ENCODE measurements at places on chromosomes 7 and 10. TPM values are rescaled to one million over a fixed set of nuclear protein-coding genes. Genes with fewer than 3 reads are reported as not detected.

- H3K4me1 ChIP-seq = no peaks in the 10 kb centered on the region
- no peak overlapping the region for H3K4me3 ChIP-seq
- H3K27ac ChIP-seq = no peak overlapping the region
- no peak for DNase-seq
Measured at GRCh38 chr10:75100764-75101291, 10.6 kb upstream of the SAMD8 start.

- no peaks in the 10 kb centered on the region for H3K4me1 ChIP-seq
- H3K4me3 ChIP-seq = no peak overlapping the region
- peaks cover 3% of the 10 kb centered on the region for H3K36me3 ChIP-seq
Measured at GRCh38 chr10:4622384-4622783, 203.6 kb upstream of the AKR1E2 start.

GRCh38 chr10:6399231-6399741 is 180.8 kb downstream of the PRKCQ start:
- peaks cover under 1% of the 10 kb centered on the region for H3K36me3 ChIP-seq
- H3K27me3 ChIP-seq = peaks cover 2% of the 10 kb centered on the region
- H3K4me3 ChIP-seq = no peak overlapping the region

- H3K4me1 ChIP-seq = no peaks in the 10 kb centered on the region
- no peak overlapping the region for H3K27ac ChIP-seq
- no peak overlapping the region for H3K4me3 ChIP-seq
- H3K36me3 ChIP-seq = no peaks in the 10 kb centered on the region
Measured at GRCh38 chr10:123860209-123860608, 31.4 kb downstream of the CPXM2 start.

DNA sequence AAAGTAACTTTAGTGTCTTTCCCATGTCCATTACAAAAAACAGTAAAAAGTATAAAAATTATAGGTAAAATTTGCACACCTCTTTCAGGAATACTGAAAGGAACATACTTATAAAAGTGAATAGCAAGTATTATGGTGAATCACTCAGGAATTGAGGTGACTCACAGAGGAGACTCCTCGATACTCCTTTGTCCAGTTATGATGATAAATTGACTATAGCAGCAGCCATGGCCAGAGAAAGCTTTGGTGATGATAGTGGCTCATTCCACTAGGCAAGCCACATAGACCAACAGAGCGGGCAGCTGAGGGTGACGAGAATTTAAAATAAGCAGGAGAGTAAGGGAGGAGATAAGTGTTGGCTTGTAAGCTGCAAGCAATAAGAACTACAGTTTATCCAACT is 1231.1 kb upstream of the CELF2 start:
- no peak for DNase-seq
- H3K27ac ChIP-seq = no peak overlapping the region
- H3K4me1 ChIP-seq = no peaks in the 10 kb centered on the region
- H3K27me3 ChIP-seq = peaks cover 24% of the 10 kb centered on the region

- DNase-seq = no peak
- no peaks in the 10 kb centered on the region for H3K36me3 ChIP-seq
- peaks cover 43% of the 10 kb centered on the region for H3K4me1 ChIP-seq
- H3K4me3 ChIP-seq = no peak overlapping the region
- H3K27ac ChIP-seq = no peak overlapping the region
Measured at GRCh38 chr10:79045566-79046175, 23.1 kb upstream of the ZMIZ1 start.

DNA sequence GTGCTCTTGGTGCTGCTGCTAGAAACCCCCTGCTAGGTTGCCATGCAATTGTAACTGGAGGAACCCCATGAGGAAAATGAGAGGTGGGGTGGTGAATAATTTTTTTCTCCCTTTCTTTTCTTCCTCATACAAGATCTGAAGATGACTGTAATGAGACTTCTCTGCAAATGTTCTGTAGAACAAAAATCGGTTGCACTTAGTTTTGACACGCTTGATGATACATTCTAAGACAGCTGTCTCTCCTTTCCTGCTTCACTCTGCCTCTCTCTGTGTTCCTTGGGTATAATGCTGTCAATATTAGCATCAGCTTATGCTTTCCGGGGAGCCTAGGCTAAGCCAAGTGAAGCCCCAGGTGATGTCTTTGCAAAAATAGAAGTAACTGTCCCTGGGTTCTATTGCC is 721.5 kb downstream of the POM121L12 start:
- no peaks in the 10 kb centered on the region for H3K4me1 ChIP-seq
- H3K36me3 ChIP-seq = no peaks in the 10 kb centered on the region
- no peak overlapping the region for H3K27ac ChIP-seq
- H3K27me3 ChIP-seq = no peaks in the 10 kb centered on the region
- H3K4me3 ChIP-seq = no peak overlapping the region

GRCh38 chr7:138015096-138015495 is 13.2 kb upstream of the CREB3L2 start:
- H3K4me3 ChIP-seq = no peak overlapping the region
- no peak overlapping the region for H3K27ac ChIP-seq
- H3K4me1 ChIP-seq = no peaks in the 10 kb centered on the region
- H3K36me3 ChIP-seq = no peaks in the 10 kb centered on the region

DNA sequence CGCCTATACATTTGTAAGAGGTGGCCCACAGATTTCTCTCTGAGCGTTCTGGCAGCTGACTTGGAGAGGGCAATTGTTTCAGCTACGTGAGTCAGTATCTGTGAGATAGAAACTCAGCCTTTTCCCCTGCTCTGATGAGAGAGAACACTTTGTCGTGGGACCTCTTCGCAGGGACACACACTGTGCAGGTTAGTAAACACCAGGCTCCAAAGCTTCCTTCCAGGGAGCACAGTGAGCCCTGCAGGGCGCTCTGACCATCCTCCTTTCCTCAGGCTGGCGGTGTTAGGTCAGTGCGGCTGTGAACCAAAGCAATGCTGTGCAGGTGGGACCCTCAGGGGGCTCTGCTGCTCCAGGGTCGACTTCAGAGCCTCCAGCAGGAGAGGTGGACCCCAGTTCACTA is 152.2 kb upstream of the TCF7L2 start:
- no peaks in the 10 kb centered on the region for H3K36me3 ChIP-seq
- H3K27ac ChIP-seq = no peak overlapping the region
- no peak for DNase-seq
- no peak overlapping the region for H3K4me3 ChIP-seq
- H3K4me1 ChIP-seq = no peaks in the 10 kb centered on the region
- no peaks in the 10 kb centered on the region for H3K27me3 ChIP-seq

DNA sequence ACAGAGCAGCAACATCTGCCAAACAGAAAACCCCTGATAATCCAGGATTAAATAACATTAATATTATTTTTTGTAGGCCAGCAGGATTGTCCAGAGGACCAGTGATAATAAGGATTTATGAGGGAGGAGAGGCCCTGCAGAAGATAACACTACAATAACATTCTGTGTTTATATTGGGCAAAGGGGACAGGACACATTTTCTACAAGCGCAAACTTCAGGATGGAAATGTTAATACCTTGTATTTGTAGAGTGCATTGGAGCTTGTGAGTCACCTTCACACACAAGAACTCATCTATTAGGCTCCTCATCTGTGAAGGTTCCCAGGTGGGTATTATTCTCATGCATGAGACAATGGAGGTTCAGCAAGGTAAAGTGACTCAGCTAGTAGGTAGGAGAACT is 51.0 kb downstream of the BAMBI start:
- H3K27ac ChIP-seq = no peak overlapping the region
- no peaks in the 10 kb centered on the region for H3K36me3 ChIP-seq
- peaks cover 5% of the 10 kb centered on the region for H3K4me1 ChIP-seq
- H3K27me3 ChIP-seq = peaks cover 8% of the 10 kb centered on the region
- no peak overlapping the region for H3K4me3 ChIP-seq

DNA sequence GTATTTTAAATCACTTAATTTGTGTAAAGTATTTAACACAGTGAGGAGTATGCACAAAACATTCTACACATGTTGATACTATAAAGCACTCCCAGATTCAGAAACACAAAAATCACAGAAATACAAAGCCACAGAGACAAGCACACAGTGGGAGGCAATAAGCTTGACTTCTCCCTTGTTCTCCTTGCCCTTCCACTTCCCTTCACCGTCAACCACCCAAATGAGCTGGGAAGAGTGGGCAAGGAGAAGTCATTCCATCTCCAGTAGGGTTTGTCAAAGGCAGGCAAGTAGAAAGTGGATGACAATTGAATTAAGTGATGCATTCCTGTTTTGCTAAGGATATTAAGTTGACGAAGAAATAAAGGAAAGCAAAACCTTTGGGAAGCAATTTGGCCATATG is 4.2 kb upstream of the TMEM139 start:
- peak overlapping the region; percentile 77 for H3K4me3 ChIP-seq
- no peaks in the 10 kb centered on the region for H3K27me3 ChIP-seq
- H3K36me3 ChIP-seq = no peaks in the 10 kb centered on the region
- peak overlapping the region; percentile 94 for H3K27ac ChIP-seq

DNA sequence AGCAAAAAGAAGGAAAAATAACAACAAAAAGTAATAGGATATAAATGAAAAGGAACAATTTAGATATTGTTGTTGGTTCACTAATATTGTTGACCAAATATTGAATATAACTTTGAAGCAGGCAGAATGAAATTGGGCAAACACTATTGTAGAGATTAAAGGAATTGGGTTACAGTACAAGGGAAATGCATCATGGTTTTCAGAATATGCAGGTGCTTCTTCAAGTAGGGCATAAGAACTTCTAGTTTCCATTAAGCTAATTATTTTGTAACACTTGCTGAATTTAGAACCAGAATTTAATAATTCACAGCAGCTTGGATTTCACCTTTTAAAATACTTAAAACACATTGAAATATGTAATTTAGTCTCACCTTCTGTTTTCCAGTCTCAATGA is 36.5 kb downstream of the RPA3 start:
- H3K36me3 ChIP-seq = peaks cover 7% of the 10 kb centered on the region
- no peaks in the 10 kb centered on the region for H3K27me3 ChIP-seq
- H3K4me3 ChIP-seq = no peak overlapping the region

ENKUR gene
- not detected for total RNA-seq

EPO gene
- total RNA-seq = not detected

PON1 gene
- total RNA-seq = not detected

C1QL3 gene
- 0.07 TPM for total RNA-seq

FAM25A gene
- total RNA-seq = not detected

RNLS gene
- 4.4 TPM for total RNA-seq

NCF1 gene
- 0.50 TPM for total RNA-seq

SRGN gene
- total RNA-seq = 197 TPM

LDB3 gene
- 0.38 TPM for total RNA-seq

RTKN2 gene
- 4.7 TPM for total RNA-seq

CFAP69 gene
- total RNA-seq = 0.25 TPM
